ENCODE measurements at places on chromosomes 1 and 21.

- peak; percentile 41 for DNase-seq
Observed at GRCh38 chr1:86205741-86206140, 49.2 kb upstream of the COL24A1 start.

- no peak for DNase-seq
Observed at GRCh38 chr1:223006917-223007648, 136.0 kb downstream of the TLR5 start.

DNA sequence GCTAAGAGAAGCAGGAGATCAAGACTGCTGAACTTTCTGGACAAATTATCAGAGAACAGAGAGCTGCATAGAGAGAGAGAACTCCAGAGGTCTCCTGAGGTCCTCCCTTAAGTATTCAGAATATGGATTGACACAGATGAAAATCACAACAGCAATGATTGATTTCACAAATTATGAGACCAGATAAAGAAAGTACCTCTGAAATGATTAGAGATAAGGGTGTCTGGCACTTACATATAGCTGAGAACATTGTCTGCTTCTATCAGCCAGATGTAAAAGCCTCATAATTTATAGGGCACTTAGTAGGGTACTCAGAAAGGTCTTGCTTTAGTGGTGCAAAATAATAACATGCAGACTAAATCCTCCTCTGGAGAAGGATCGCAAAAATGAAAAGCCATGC lies 1301.8 kb downstream of the BRINP3 start:
- DNase-seq = no peak

- peak; percentile 44 for DNase-seq
Observed at GRCh38 chr1:46342084-46342656, 1.6 kb downstream of the NSUN4 start.

GRCh38 chr1:172325531-172325930 lies 95.0 kb upstream of the C1orf105 start:
- DNase-seq = peak; percentile 77

DNA sequence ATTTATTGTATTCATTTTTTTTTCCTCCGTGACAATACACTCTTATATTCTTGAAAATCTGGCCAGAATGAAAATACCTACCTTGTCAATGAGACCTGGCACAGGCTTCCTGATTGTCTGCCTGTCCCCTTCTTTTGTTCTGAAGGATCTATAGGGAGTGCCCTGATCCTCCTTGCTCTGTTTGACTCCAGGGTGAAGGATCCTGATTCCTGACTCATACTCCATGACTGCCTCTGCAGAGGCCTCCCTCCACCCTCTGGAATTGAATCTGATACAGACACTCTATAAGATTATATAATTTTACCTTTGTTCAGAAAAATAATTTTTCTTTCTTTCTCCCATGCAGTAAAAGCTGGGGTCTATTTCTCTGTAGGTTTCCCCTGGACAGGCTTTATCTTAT lies 116.2 kb downstream of the HMCN1 start:
- no peak for DNase-seq

DNA sequence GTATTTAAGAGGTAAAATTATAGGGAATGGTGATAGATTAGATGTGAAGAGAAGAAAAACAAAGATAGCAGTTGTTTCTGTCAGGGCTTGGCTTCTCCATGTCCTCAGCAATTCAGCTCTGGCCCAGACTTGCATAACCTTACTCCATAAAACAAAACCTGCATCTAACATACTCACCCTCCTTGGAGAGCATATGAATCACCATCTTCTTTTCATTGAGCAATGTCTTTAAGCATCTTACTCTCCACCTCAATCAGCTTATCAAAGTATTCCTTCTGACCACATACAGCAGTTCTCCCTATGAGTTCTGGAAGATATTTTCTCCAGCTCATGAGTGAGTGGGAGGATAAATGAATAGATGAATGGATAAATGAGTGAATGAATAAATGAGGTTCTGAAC lies 49.0 kb downstream of the RAB3B start:
- peak; percentile 42 for DNase-seq

- no peak for DNase-seq
Observed at GRCh38 chr1:165960881-165961280, 133.5 kb downstream of the UCK2 start.

DNA sequence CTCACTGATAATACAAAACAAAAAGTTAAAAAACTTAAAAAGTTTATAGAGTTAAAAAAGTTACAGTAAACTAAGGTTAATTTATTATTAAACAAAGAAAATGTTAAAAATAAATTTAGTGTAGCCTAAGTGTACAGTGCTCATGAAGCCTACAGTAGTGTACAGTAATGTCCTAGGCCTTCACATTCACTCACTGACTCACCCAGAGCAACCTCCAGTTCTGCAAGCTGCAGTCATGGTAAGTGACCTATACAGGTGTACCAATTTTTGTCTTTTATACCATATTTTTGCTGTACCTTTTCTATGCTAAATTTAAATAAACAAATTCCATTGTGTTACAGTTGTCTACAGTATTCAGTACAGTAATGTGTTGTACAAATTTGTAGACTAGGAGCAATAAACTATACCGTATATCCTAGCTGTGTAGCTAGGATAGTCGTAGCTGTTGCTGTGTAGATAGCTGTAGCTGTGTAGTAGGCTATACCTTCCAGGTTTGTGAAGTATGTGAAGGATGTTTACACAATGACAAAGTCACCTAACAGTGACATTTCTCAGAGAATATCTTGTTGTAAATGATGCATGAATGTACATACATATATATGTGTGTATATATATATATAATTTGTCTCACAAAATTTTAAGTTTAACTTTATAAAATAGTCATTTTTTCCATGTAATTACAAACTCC lies 140.2 kb downstream of the TGFB2 start:
- no peak for DNase-seq

DNA sequence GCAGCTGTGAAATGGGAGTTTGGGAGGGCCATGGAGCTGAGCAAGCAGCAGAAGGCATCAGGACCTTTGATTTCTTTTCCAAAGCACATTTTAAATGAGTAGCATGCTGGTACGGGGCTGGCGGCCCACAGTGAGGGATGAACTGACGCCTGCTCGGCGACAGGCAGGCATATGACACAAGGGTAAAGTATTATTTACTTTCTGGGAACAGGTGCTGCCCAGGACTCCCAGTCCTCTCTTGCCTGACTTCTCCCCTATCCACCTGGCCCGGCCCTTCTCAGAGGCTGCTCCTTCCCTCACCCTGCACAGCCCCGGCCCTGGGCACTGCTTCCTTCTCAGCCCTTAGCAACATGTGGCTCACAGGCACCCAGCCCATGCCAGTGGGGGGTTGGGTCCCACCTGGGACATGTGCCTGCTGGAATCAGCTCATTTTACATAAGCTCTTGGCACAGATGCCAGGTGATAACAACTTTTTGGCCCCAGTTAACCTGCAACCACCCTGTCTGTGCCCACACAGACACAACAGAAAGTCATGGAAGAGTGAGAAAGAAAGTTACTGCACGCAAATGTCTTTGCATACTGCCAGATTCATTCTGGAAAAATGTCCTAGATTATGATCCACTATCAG lies 112.3 kb upstream of the GADD45A start:
- no peak for DNase-seq

GRCh38 chr1:160429702-160430535 lies 29.6 kb downstream of the VANGL2 start:
- no peak for DNase-seq

GRCh38 chr1:7299329-7299799 lies 471.7 kb upstream of the VAMP3 start:
- peak; percentile 95 for DNase-seq

- no peak for DNase-seq
Observed at GRCh38 chr1:162195567-162195966, 126.1 kb downstream of the NOS1AP start.

GRCh38 chr1:168159251-168159650 lies 19.5 kb upstream of the TIPRL start:
- peak; percentile 21 for DNase-seq

GRCh38 chr1:238991765-238992495 lies 394.4 kb upstream of the CHRM3 start:
- DNase-seq = peak; percentile 2

DNA sequence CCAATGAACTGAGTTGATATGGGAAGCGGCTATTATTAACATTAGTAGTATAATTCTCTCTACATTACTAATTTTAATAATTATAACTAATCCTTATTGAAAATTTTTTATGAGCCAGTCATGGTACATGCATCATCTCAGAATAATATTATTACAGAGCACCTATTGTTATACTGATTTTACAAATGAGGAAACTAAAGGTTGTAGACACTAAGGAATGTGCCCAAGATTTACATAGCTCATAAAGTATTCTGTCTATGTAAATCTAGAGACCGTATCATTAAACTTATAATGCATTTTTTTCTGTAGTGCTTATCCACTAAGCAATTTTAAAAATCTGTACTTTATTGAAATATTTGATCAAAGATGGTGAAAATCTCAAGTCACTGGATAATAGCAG lies 825.9 kb downstream of the PLA2G4A start:
- DNase-seq = peak; percentile 39

- peak; percentile 42 for DNase-seq
Observed at GRCh38 chr1:32816676-32817158, 441 bp downstream of the YARS1 start.

GRCh38 chr1:56463376-56463775 lies 116.0 kb downstream of the PLPP3 start:
- no peak for DNase-seq
